ENCODE measurements at places on chromosomes 1 and 21.
A peak's percentile ranks its signal among the peaks of the same experiment; 100 is the strongest.

GRCh38 chr1:64745181-64745985 lies 508 bp downstream of the RAVER2 start:
- peak; percentile 67 for DNase-seq

GRCh38 chr1:230171356-230172015 lies 104.4 kb downstream of the GALNT2 start:
- DNase-seq: no peak

- DNase-seq: peak; percentile 42
Observed at GRCh38 chr1:15883326-15883725, 35.8 kb downstream of the SPEN start.

GRCh38 chr1:83574791-83575190 lies 424.1 kb downstream of the TTLL7 start:
- DNase-seq: no peak

DNA sequence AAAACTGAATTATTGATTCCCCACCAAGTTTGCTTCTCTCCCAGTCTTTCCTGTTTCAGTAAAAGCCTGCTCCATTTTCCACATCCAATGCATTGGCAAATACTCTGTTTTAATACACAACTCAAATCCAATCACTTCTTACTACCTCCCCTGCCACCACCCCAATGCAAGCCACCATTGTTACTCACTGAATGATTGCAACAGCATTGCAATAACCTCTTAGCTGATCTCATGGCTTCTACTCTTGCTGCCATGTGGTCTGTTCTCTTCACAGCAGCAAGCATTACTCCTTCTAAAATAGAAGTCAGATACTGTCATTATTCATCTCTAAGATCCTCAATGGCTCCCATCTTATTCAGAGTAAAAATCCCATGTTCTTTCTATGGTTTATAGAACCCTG lies 123.4 kb downstream of the ATP6V1G3 start:
- no peak for DNase-seq

DNA sequence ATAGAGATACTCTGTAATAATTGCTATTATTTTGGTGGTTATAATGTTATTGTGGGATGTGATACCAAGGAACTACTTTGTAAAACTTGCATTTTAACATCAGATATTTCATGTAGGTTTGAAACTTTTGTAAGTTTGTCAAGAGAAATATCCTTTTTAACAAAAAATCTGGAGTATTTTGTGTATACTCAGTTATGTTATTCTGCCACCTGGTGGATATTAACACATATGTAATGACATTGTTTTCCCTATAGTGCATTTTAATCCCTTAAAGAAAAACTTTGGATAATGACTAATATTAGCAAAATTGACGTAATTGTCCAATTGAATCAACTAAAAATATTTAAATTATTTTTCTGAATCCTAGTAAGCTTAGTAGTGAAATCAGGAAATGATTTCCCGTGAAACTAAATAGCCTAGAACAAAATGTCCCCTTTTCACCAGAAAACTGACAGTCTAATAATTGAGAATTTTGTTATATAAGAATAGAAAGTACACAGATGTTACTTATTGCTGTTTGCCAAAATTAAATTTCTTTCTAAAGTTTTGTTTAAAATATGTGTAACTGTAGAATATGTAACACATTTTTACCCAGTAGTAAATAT lies 39.6 kb downstream of the KCTD3 start:
- peak; percentile 28 for DNase-seq

DNA sequence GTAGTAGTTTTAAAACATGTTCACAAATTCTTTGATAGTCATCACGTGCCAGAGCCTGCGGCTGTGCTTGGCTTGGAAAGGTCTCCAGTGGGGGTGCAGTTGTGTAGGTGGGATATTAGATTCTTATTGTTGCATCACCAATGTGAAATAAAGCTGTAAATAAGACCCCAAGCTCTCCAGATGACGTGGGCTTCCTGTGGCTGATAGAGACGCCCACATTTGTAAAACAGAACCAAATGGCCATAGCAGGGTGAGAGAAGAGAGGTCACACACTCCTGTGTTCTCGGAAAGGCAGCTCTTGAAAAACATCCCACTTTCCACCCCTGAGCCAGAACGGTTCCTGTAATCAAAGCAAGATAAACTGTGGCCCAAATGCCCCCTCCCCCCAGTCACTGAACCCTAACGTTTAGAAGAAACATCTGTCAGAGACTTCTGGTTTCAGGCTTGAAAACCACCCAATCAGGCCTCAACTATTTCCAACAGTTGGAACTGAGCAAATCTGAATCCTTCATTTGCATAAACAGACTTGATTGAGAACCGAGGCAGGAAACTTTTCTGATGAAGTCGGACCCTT lies 6.6 kb upstream of the NTPCR start:
- DNase-seq: no peak

GRCh38 chr1:157008502-157008901 lies 37.0 kb downstream of the ARHGEF11 start:
- DNase-seq: no peak

GRCh38 chr1:168096296-168097165 lies 40.2 kb downstream of the GPR161 start:
- no peak for DNase-seq

GRCh38 chr1:36350659-36351226 lies 27.3 kb upstream of the EVA1B start:
- DNase-seq: no peak

GRCh38 chr1:212608959-212609700 lies 569 bp downstream of the ATF3 start:
- peak; percentile 74 for DNase-seq

DNA sequence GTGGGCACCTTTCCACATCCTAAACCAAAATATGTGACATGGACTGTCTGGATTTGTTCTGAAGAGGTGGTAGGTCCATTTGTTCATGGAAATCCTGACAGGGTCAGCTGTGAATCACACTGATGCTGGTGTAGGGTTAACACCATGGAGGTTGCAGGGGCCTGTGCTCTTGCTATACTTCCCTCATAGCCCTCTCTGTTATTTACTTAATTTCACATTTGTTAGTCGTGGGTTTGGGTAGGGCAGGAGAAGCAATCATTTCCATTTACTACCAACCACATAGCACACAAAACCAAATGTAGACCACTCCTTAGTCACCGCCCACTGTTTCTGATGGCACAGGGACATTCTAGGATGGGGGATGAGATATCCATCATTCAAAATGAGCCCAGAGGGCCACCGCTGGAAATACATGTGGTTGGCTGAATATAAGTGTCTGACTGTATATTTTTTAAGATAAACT lies 61.8 kb upstream of the POU2F1 start:
- DNase-seq: no peak

DNA sequence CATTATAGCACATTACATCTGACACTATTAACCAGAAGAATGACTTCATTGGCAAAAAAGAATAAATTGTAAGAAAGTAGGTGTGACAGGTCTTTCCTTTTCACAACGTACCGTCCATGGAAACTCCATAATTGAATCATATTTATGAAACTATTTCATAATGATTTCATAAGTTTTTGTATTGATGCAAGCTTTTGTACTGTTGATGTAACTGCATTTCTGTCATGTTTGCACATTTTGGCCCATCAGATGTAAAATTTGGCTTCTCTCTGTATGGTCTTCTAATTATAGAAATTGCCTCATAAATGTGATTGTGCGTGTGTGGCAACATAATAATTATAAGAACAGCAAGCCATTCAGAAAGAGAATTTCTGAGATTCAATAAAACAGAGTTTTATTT lies 180.7 kb upstream of the ZNHIT6 start:
- no peak for DNase-seq
